Left colon (tissue), 2 donors: ENCODE measurements at places on chromosomes 3 and 15. TPM values are rescaled to one million over a fixed set of nuclear protein-coding genes. Genes with fewer than 3 reads are reported as not detected.

GRCh38 chr3:66211779-66212178 is 9.0 kb upstream of the SLC25A26 start:
- DNase-seq = no peak

DNA sequence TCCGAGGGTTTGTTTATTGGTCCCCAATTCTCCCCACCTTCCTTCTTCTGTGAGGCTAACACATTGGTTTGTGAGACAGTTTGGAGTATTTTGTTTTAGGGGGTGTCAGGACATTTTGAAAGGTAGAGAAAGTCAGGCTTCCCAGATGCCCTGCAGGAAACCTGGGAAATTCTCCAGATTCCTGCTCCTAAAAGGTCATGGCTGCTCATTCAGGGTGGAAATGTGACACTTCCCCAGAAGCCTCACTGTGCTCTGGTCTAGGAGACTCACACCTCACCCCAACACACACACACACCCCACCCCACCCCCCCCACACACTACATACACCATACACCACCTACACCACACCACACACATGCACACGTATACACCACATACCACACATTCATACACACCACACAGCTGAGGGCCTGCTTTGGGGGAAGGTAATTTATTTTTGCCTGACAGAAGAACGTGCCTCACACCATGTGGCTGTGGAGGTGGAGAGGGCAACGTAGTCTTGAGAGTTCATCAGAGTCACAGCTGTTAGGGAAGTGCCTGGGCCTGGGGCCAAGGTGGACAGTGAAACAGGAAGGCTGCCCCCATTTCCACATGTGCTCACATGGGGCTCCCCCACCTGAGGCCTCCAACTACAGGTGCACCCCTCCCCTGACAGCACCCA is 40.4 kb upstream of the LIMD1 start:
- peak; percentile 61 for DNase-seq

DNA sequence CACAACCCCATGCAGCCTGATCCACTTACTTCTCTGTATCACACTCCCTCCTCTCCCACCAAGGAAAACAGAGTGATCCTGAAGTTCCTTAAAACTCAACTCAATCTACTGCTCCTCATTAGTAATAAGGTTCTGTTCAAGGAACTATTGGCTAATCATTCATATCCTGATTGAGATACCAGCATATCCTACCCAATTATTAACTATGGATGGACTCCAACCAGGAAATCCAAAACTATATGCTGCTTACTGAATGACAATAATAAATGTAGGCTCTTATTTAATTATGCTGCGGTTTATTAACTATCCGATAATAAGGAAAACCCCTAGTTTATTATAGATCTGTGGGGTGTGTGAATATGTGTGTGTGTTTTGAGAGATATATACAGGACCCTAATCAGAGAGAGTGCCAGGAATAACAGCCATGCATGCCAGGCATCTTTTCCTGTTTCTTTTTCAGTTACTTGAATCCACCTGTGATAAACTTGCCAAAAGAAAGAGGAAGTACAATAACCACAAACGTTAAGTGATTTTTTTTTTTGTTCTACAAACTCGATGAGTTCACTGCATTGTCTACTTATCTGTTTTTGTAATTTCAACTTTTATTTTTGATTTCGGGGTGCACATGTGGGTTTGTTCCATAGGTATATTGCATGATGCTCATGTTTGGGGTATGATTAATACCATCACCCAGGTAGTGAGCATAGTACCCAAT is 1031.7 kb upstream of the CFAP20DC start:
- DNase-seq = no peak

GRCh38 chr15:91100814-91101607 is 954 bp downstream of the SV2B start:
- no peak for DNase-seq

- peak; percentile 78 for DNase-seq
Observed at GRCh38 chr15:31435261-31435911, 108.8 kb downstream of the KLF13 start.

DNA sequence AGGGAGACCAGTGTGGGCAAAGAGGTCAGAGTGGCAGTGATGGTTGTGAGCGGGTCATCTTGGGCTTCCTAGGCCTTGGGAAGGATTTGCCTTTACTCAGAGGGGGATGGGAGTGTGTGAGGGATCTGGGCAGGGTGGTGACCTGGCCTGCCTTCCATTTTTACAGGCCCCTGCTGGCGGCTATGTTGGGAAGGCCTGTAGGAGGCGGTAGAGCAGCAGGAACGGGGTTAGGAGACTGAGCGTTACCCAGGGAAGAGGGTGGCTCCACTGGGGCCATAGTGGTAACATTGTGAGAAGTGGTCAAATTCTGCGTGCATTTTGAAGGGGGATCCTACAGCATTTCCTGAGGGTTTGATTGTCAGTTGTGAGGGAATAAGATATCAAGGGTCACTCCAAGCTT is 307.3 kb upstream of the CTDSPL start:
- no peak for DNase-seq

GRCh38 chr3:175150812-175151401 is 291.8 kb downstream of the NAALADL2 start:
- no peak for DNase-seq

DNA sequence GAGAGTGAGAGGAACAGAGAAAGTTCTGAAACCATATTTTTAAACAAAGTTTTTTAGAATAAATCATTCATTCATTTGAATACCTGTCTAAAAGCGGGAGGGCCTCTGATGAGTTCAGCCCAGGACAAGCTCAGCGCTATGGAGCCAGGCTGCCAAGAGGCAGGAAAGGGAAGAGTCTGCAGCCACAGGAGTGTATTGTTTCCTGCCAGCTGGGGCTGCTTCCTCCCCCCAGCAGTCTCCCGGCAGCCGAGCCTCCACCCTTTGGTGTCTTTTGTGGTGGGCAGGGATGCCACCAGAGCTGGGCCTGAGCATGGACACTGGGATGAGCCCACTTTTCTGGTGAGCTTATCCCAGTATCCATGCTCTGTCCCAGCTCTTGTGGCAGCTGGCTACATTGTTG is 199.5 kb upstream of the TPRG1 start:
- DNase-seq = no peak

- DNase-seq = no peak
Observed at GRCh38 chr15:97146929-97147870, 813.3 kb upstream of the ARRDC4 start.

Gene IL5RA
- 0.15 TPM for total RNA-seq

Gene GOLGA8R
- 1.2 TPM for total RNA-seq

Gene MUC4
- total RNA-seq = 114 TPM

Gene PTX3
- total RNA-seq = 2.1 TPM
